Urinary bladder (tissue), 4 donors: ENCODE measurements at places on chromosomes 16 and 17. TPM values are rescaled to one million over a fixed set of nuclear protein-coding genes. Genes with fewer than 3 reads are reported as not detected.

The DHRS7C gene
- polyA plus RNA-seq = 0.16 TPM

The HS3ST3B1 gene
- 2.9 TPM for polyA plus RNA-seq

The KCNJ18 gene
- polyA plus RNA-seq = not detected

The IGSF6 gene
- 1.4 TPM for polyA plus RNA-seq

The PEX12 gene
- polyA plus RNA-seq = 6.3 TPM

The KRTAP9-8 gene
- polyA plus RNA-seq = not detected
